Neural crest cell (in vitro differentiated cells): ENCODE measurements at places on chromosomes 7 and 10. TPM values are rescaled to one million over a fixed set of nuclear protein-coding genes. Genes with fewer than 3 reads are reported as not detected.
A peak's percentile ranks its signal among the peaks of the same experiment; 100 is the strongest.

Gene CCNY
- total RNA-seq: 57.0 and 63.1 TPM in 2 replicates

Gene NPSR1
- not detected in 2 replicates for total RNA-seq

Gene RAPGEF5
- 5.4 and 6.0 TPM in 2 replicates for total RNA-seq

Gene SLC29A4
- total RNA-seq: 32.5 and 40.0 TPM in 2 replicates

Gene CPA4
- total RNA-seq: 0.41 and 0.72 TPM in 2 replicates

Gene SPDYE5
- total RNA-seq: not detected in 2 replicates

Gene C10orf95
- total RNA-seq: 0.21 and 0.27 TPM in 2 replicates

Gene SCART1
- total RNA-seq: 1.4 and 1.6 TPM in 2 replicates

Gene PRR15
- total RNA-seq: 0.41 TPM in 1 of 2 replicates, not detected in the other

DNA sequence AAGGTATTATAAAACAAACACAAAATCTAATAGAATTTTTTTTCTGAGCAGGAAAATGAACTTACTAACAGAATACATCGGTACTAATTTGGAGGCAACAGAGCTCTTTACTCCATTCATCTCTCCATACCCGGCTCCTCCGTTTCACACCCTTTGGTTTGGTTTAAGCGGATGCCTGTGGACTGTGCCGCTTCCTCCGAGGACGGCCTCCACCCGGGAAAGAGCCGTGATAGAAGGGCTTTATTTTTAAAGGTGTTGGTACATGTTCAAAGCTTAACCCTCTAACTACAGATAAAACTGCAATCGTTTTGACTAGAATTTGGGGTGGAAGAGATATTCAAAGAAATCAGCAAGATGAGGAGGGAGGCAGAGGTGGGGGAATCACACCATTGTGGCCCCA is 1.9 kb downstream of the VIPR2 start:
- no peak for DNase-seq

- DNase-seq: no peak
Observed at GRCh38 chr7:2309889-2310331, 4.3 kb downstream of the SNX8 start.

DNA sequence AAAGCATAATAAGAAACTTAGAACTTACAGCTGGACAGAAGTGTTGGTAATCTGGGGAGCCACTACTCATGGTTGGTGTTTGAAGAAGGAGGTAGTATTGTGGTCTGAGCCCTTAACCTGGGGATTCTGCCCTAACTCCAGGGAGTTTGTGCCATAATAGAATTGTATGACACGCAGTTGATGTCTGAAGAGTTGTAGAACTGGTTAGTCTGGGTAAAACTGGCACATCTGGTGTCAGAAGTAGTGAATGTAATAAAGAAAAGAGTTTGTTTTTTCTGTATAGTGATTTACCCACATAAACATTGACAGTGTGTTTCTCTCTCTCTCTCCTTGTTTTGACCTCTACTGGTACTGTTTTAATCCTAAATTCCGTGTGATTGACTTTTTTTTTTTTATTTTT is 448.1 kb upstream of the SEMA3D start:
- DNase-seq: no peak

- peak; percentile 22 for DNase-seq
Observed at GRCh38 chr7:66682350-66683093, 53.8 kb downstream of the KCTD7 start.

DNA sequence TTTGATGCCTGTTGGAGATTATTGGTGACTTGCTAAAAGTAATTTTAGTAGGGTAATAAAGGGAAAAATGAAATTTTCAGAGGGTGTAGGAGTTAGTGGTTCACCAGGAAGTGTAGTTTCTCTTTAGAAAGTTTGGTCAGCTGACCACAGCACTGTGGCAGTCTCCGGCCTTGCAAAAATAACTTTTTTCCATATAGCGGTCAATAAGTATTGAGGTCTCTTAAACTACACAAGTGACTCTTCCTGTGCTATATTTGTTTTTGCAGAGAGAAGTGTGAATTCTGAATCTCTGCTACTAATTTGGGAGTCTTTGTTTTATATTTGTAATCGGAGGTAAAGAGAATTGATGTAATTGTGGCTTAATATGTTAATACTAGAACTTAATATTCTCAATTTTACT is 24.3 kb downstream of the PTPN12 start:
- no peak for DNase-seq

DNA sequence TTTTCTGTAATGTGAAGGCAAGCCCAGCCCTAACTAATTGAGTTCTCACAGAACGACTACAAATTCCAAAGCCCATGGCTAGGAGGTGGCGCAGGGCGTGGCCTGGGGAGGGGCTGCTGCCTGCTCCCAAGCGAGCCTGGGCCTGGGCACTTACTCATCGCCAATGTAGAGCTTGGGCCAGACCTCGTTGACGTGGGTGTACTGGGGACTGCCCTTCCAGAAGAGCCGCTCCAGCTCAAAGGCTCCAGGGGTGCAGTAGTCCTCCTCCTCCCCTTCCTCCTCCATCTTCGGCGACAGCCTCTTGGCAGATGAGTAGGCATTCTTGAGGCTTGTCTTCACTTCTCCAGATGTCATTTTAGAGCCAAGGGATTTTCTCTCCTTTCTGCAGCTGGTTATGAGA is 53.3 kb upstream of the SAMD8 start:
- no peak for DNase-seq

DNA sequence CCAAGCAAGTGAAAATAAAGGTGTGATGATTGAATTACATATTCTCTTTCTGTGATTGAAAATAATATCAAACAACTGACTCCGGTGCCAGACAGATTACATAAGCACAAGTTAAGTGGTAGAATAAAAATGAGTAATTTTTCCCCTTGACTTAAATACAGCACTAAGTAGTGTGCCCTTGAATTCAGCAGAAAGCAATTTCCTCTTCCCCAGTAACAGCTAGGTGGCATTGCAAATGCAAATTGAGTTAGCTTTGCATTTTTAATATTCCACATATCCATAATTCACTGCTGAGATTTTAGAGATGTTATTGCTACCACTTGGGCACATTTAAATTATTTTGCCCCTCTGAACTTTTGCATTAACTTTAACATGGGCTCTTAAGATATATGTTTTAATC is 89.8 kb upstream of the NPVF start:
- no peak for DNase-seq

GRCh38 chr7:147096629-147097028 is 980.0 kb downstream of the CNTNAP2 start:
- no peak for DNase-seq

DNA sequence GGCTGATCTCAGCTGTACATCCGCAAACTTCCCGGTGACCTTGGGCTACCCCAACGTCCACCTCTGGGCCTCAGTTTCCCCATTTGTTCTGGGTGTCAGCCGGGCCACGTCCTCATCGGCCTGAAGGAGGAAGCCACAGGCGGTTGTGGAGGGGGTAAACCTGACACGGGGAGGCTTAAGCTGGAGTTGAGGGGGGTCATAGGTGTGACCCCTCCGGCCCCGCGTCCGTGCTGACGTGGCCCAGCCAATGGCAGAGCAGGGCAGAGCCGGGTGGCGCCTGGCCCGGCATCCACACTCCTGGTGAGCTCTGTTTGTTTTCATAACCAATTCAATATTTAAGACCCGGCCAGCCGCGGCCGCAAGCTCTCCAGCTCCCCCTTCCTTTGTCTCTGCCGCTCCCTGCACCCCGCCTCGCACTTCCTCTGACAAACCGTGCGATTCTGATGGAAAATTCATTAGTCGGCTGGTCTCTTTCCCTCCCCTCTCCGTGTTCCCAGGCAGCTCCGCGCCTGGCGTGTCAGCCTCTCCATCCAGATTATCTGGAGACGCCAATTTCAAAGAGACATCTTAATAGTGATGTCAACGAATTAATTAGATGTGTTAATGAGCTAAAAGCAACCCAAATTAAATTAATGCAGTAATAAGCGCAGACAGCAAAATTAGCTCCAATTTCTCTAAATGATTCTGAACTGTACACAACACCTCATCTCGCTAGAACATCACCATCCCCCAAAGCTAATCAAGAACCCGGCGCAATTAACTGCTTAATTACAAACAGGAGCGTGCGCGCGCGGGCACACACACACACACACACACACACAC is 55.4 kb downstream of the MICALL2 start:
- DNase-seq: no peak

DNA sequence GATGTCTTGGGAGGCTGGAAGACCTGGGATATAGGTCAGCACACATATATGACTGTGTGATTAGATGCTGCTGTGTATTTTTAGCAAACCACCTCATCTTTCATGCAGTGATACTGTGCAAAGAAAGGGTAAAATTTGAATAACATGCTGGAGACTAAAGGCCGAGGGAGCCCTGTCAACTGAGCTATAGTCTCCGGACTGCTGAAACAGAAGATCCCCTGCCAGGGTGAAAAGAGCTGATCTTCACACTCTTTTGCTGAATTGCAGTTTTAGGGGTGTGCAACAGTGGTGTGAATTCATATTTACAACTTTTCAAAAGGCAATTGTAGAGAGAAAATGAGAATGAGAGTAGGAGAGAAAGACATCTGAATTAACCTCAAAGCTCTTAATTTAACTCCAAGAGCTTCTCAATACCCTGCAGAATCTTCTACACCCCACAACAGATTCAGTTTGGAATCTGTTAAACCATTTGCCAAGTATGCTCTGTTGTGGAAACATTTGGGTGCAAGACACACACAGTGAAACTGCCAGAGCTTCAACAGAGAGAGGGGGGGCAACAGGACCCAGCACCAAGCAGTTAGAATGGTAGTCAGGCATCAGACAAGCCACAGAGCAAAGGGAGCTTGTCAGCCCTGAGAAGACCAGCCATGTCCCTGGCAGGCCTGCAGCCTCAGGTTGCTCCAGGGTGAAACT is 190.1 kb upstream of the STK17A start:
- DNase-seq: no peak

DNA sequence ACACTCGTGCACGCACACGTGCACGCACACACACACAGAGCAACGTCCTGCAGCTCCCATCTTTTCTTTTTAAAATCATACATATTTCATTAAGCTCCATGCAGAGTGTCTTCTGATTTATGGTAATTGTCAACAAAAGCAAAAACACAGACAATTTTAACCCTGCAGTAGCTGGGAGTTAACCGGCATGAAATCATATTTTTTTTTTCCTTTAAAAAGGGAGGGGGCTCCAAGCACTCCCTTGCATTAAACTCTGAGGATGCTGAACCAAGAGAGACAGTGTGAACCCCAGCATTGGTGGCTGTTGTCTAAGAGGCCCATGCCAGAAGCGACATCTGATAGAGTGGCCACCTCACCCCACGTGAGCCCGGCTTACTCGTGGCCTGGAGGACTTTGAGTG is 542.6 kb downstream of the DNAJB6 start:
- no peak for DNase-seq

DNA sequence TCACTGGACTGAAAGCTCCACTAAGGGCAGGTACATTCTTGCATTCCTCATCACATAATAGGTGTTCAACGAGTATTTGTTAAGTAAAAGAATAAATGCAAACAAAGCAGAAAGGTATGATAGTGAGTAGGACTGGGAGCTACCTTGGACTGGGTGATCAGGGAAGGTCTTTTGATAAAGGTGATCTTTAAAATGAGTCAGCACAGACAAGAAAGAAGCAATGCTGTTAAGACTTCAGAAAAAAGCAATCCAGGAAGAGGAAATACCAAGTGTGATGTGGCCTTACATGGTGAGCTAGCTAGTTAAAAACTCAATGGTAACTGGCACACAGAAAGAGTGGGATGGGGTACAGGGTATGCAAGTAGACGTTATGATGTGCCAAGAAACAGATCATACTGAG is 40.1 kb downstream of the TSPAN12 start:
- DNase-seq: no peak

DNA sequence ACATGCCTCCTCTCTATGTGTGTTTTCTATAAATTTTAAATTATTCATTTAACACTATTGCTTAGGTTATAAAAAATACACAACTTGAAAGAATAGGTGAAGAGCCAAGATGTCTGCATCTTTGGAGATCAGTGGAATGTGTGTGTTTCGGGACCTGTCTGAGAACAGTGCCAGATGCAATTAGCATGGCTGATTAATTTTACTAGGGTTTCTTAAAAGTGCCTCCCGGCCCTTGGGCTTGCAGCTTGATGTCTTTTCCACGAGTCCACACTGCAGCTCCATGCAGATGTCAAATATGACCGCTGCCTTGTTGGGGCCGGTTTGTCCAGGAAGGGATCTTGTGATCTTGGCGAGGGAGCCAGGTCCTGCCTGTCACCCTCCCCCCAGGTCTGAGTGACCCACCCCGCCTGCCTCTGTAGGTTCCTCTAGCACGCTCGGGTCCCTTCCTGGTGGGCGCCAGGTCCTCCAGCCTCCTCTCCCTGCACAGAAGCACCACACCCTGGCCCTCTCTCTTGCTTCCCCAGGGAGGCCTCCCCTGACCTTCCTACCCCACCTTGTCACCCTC is 20.7 kb downstream of the LHPP start:
- no peak for DNase-seq
